ENCODE measurements at places on chromosomes 16 and 17.

DNA sequence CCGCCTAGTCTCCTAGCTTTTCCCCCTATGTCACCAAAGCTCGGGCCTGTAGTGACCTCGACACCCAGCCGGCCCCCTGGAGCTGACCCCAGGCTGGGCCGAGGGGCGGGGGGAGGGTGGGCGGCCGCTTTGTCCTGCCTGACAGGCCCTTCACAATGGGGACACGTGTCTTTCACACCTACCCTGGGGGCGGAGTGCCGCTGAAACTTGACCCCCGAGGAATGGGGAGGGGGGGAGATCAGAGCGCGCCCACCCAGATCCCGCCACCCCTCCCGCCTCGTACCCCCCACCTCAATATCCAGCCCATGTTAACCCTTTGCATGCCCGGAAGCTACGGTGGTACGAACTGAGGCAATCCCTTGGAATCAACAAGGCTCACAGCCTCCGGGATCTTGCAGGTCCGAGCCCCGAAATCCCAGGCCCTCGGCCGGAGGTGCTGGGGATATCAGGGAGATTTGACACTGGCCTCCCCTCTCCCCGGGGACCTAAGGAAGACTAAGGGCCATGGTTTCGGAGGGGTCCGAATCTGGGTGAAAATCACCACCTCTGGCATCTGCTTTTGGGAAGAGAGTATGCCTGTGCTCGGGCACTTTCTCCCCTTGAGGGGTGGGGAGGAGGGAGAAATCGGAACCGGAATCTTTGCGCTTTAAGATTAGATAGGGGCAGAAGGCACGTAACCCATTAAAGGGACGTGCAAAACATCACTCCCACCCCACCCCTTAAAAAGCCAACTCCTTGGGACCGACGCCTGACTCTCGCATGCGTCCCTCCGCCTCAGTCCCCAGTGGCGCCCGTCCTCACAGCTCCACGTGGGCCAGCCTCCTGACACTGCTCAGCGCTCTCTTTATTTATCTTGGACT is 2.6 kb downstream of the NOG start:
- DNase-seq = no peak

- no peak for DNase-seq
Measured at GRCh38 chr16:22933173-22933572, 119.2 kb downstream of the HS3ST2 start.

GRCh38 chr17:66715076-66715675 is 119.7 kb upstream of the CACNG5 start:
- no peak for DNase-seq

DNA sequence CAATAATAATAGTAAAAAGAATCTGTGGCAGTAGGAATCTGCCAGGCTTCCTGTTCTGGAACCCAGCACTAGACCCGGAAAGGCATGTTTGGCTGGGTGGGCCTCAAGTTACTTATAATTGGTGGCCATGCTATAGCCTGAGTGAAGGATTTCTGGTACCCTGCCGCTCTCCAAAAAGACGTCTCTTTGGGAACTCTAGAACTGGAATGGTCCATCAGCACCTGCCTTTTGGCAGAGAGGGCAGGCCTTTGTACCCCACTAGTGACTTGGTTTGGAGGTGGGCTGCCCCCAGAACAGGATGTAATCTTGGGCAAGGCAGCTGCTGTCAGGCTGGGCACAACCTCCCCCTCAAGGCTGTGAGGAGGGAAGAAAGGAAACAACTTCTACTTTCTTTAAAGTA is 29.3 kb upstream of the ST6GALNAC1 start:
- no peak for DNase-seq

DNA sequence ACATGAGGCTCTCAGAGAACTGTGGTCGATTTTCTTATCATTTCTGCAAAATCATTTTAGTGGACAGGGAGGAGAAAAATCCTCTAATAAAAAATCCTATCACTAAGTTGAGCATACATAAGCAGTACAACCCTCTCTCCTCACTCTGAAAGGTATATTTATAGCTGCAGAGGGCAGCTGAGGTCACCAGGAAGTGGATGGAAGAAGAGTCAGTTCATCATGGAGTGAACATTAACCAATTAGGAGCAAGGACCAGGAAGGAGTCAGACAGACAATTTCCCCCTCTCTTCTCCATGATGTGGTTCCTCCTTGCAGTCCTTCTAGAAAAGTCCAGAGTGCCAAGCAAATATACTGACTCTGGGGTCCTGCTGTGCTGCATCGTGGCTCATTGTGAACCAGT is 253.7 kb downstream of the TOX3 start:
- no peak for DNase-seq

- no peak for DNase-seq
Measured at GRCh38 chr16:2953706-2954627, 10.1 kb upstream of the KREMEN2 start.

DNA sequence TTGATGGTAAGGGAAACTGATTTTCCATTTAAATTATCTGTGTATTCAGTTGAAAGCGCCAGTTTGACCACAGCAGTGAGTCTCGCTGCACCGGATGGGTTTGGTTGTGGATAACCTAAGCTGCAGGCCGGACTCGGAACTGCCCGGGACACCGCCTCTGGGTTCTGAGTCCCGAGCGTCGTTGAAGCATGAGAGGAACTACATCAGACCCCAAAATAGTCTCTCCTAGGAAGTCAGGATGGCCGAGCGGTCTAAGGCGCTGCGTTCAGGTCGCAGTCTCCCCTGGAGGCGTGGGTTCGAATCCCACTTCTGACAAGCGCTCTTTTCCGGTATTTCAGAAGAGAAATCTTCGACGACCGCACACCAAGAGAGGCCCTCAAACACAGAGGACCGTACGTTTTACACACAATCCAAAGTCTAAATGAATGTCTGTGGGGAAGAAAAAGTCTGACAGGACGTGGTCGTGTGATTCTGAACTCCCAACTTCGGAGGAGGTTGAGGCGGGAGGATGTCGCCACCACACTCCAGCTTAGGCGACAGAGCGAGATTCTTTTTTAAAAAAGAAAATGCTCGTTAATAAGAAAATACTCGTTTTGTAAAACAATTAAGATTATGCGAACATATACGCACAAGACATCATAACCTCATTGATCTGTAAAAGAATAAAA is 15.4 kb upstream of the PLLP start:
- DNase-seq = peak; percentile 73

- DNase-seq = no peak
Measured at GRCh38 chr16:85536073-85536410, 77.1 kb upstream of the GSE1 start.

DNA sequence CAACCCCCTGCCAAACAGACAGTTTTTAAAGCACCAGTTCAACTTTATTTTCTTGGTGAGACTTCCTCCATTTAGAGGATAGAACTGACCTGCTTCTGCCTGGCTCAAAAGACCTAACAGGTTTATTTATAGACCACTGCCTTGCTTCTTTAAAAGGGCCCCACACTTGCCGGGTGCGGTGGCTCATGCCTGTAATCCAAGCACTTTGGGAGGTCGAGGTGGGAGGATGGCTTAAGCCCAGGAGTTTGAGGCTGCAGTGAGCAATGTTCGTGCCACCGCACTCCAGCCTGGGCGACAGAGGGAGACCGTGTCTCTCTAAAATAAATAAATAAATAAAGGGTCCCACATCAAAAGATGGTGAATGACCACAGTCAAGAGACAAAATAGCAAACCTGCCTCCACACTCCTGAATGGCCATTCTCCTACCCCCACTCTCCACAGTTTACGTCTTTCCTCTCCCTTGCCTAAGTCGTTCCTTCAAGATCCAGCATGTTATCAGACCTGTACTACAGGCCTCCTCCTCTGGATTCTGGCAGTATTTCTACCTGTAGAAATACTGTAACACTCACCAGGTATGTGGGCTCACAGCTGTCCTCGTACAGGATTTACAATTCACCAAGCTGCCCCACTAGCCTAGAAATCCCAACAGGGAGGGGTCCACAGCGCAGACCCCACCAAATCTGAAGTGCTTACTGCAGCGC is 95.6 kb downstream of the SMG6 start:
- DNase-seq = no peak

DNA sequence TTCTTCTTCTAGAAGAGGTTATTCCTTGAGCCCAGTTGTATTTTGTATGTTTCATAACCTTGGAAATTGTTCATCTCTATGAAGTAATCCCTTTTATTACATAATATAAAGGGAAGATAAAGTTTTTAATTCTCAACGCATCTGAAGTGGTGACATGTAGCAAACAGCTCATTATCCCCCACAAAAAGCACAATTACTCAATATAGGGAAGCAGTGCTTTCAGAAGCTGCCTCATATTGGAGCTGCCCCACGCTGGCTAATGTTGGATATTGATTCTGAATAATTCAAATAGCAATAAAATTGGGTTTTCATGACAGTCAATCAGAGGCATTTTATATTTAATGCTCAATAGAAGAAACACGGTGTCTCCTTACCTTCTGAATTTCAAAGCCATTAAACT is 604.3 kb upstream of the RBFOX1 start:
- no peak for DNase-seq

GRCh38 chr16:68264128-68265077 is at the start of gene SLC7A6:
SLC7A6 (plus strand) TSS chr16:68264526; CDS start chr16:68274727, 10,201 bp downstream.
- peak; percentile 74 for DNase-seq

DNA sequence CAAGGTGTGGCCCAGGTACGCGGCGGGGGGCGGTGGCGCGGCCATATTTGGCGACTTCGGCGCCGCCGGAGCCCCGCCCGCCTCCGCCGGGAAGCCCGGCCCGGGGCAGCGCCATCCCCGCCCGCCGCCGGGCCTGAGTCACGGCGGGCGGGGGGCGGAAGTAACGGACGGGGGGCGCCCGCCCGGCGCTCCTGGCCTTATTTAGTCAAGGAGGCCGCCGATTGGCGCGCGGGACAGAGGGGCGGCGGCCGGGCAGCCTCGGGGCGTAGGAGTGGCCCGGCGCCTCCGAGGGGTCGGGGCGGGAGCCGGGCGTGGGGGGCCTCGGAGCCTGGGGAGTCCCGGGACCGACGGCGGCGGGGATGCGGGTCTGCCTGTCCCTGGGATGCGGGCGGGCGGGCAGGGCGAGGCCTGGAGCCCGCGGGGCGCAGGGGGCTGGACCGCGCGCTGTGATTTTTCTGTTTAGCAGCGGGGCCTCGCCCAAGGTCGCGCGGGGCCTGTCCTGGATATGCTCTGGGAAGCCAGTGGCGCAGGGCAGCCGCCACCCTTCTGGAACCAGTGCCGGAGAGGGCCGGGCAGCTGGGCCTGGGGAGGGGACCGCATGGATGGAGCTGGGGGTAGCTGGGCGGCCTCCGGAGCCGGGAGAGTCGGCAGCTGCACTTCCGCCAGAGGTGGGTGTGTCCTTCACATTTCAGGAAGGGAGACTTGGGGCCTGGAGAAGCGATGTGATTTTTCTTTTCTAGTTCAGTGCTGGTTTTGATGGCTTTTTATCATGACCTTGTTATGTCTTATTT is 2.3 kb upstream of the ACTG1 start:
- peak; percentile 77 for DNase-seq

- DNase-seq = no peak
Measured at GRCh38 chr16:88901718-88902337, 35.4 kb upstream of the PABPN1L start.

GRCh38 chr16:57676553-57677085 is 8.5 kb downstream of the ADGRG3 start:
- no peak for DNase-seq

GRCh38 chr16:24972608-24973220 is 42.5 kb downstream of the ARHGAP17 start:
- DNase-seq = no peak

GRCh38 chr16:84563786-84564420 is 54.0 kb downstream of the COTL1 start:
- DNase-seq = no peak

DNA sequence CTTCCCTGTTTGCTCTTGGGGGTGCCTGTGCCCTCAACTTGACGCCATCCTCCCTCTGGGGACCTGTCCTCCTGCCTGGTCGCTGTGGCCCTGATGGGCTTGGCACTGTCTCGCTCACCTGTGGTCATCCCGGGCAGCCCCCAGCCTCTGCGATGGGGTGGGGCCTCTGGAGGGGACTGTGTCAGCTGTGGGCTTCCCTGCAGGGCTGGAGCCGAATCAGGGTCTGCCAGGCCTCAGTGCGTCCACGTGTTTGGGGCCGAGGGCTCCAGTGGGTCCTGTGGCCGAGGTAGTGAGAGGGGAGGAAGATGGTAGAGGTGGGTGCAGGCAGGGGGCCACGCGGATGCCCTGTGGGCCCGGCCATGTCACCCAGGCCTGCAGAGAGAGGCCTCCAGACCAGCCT is 8.0 kb downstream of the PIGQ start:
- no peak for DNase-seq

- DNase-seq = no peak
Measured at GRCh38 chr17:65799454-65799853, 238.0 kb upstream of the AXIN2 start.

DNA sequence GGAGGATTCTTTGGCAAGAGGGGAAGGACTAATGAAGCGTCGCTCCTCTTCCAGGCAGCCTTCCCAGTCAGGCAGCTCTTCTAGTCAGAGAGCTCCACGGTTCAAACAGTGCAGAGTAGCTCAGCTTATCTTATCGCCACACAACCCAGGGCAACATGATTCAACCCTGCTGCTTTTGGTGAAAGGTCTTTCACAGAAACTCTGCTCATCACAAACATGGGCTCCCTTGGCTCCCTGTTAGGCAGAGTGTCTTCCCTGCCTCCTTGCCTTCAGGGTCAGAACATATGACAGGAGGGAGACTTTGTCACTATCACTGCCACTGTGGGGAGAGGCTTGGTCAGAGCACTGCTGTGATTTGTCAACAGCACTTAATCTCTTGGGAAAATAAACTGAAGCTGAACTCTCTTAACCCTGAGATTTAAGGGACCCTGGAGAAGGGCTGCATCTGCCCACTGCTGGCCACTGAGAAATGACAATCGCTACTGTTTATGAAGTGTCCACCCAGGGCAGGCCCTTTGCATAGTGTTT is 6.9 kb upstream of the SLC13A2 start:
- no peak for DNase-seq

DNA sequence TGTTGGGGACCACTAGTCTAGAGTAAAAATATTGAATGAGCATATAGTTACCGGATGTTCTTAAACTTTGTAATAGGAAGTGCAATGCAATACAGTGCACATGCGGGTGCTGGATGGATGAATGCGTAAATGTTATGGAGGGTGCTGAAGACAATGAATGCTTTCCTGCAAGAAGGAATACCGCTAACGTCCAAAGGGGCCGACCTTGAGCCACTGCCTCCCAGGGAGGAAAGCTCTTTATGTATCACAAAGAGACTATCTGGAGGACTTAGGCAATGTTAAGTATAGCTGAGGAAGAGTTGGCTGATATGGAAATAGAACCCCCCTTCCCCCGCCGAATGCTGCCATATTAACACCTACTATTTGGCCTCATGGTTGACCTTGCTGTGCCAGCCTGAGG is 27.5 kb upstream of the SHCBP1 start:
- no peak for DNase-seq

GRCh38 chr16:48580925-48581500 is 29.0 kb downstream of the N4BP1 start:
- DNase-seq = no peak

GRCh38 chr17:45092911-45093430 is 31.9 kb downstream of the NMT1 start:
- DNase-seq = no peak

- no peak for DNase-seq
Measured at GRCh38 chr17:43956222-43956621, 2.5 kb upstream of the PYY start.

GRCh38 chr16:54069601-54070239 is 216.9 kb downstream of the IRX3 start:
- DNase-seq = no peak

GRCh38 chr16:84214451-84215066 is 23.6 kb downstream of the ADAD2 start:
- no peak for DNase-seq

- DNase-seq = no peak
Measured at GRCh38 chr16:35195864-35196216, 1736.4 kb downstream of the TP53TG3F start.

GRCh38 chr17:80220736-80221215 is 549 bp downstream of the SLC26A11 start:
- no peak for DNase-seq

All from activated CD4-positive, alpha-beta T cell treated with anti-CD3 and anti-CD28 coated beads for 1 hour (primary cell).